ENCODE measurements at places on chromosomes 11 and 22. TPM values are rescaled to one million over a fixed set of nuclear protein-coding genes. Genes with fewer than 3 reads are reported as not detected.

GRCh38 chr22:27238935-27239510 lies 562.5 kb downstream of the MN1 start:
- peak; percentile 76 for DNase-seq

- DNase-seq = no peak
Measured at GRCh38 chr11:1205121-1205986, 17.5 kb upstream of the MUC5B start.

DNA sequence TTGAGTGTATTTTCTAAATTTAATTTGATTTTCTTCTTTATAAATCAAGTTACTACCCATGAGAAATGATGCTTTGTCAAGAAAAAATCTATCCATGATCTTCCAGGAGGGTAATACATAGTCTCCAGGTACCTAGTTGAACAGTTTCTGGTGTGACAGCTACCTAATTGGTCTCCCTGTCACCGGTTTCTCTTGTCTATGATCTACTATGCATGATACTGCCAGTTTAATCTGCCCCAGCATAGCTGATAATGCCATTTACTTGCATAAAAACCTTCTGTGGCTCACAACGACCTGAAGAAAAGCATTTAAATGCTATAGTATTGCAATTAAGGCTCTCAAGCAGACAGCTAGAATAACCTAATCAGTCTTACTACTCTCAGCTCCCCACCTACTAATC lies 349.5 kb downstream of the DLG2 start:
- no peak for DNase-seq

DNA sequence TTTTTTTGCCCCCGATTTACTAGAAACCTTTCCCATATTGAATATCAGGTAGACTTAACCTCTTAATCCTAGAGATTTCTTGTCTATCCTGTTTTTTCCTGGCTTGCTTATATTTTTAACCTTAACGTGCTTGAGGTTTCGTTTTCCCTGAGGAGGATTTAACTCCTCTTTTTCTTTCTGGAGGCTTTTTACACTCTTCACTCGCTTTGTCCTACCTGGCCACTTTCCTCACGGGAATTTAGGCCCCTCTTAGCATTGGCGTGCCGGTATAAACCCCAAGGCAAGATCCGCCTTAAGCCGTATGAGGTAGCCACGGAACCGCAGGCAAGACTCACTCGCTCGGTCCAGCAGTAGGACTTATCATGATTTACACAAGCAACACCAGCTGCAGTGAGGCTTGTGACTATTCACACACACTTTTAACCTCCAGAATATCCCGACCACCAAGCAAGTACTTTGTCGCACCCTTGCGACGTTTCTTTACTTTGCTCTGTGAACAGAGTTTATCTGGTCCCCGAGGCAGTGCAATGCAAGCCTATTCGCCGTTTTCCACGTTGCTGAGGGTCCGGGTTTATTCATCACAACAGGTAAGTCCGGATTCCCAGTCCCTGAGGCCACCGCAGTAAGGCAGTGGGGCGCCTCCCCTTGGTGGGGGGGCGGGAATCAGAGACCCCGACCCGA lies 20.6 kb upstream of the ALDH3B2 start:
- no peak for DNase-seq

- DNase-seq = peak; percentile 59
Measured at GRCh38 chr22:45208993-45209838, 31.5 kb downstream of the KIAA0930 start.

GRCh38 chr11:70089631-70090030 lies 11.5 kb downstream of the ANO1 start:
- no peak for DNase-seq

DNA sequence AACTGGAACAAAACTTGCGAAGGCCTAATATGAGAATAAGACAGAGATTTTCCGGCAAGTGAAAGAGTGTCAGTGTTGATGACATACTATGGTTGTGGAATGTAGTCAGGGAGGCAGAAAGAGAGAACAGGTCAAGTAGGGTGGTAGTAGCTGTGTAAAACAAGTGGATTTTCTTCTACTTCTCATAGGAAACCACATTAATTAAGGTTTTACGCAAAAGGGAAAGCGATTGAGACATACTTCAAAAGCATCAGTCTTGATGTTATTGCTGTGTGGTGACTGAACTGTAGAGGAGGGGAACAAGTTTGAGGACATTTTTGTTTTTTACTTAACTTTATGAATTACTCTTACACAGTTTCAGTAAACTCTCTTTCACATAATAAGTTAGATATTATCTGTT lies 186.0 kb upstream of the CNTN5 start:
- DNase-seq = no peak

DNA sequence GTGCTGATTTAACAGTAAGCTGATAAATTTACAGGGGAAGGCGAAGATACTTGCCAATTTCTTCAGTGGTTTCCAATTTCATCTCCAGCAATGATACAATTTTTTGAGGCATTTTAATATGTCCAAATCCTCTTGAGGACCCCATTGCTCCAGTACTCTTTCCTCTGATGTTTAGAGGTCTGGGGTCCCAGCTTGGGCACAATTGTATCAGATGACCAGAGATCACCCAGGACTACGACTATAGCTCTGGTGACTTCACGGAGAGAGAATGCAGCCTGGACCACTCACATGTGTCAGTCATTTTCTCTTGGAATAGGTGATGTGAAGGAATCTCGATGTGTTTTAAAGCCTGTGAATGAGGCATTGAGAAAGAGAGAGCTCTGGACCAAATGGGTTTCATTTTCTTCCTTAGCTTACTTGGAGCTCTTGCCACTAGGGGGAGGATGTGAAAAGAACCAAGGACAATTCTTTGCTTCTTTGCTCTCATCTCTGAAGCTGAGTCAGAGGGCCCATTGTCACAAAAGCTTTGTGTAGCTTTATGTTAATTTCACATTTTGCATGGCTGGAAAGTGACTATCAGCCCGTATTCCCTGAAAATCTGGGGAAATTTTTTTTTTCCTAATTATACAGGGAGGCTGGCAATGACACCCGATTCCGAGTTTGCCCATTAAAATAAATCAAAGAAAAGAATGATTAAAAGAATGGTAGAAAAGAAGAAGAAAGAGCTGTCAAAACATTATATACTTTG lies 6.7 kb upstream of the CCDC90B start:
- DNase-seq = peak; percentile 71

DNA sequence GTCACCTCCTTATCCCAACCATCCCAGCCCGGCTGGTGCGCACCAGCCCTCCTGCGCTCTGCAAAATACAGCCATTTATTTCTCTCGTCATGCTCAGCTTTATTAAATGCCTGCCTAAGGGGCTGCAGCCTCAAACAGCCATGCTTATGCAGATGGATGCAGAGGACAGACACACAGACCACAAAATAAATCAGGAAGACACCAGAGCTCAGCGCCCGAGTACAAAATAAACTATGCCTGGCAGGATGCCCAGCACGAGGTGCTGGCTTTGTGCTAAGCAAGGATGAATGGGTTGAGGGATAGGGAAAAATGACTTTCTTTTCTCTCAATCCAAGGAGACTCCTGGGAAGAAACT lies 70.5 kb downstream of the RPUSD4 start:
- no peak for DNase-seq

DNA sequence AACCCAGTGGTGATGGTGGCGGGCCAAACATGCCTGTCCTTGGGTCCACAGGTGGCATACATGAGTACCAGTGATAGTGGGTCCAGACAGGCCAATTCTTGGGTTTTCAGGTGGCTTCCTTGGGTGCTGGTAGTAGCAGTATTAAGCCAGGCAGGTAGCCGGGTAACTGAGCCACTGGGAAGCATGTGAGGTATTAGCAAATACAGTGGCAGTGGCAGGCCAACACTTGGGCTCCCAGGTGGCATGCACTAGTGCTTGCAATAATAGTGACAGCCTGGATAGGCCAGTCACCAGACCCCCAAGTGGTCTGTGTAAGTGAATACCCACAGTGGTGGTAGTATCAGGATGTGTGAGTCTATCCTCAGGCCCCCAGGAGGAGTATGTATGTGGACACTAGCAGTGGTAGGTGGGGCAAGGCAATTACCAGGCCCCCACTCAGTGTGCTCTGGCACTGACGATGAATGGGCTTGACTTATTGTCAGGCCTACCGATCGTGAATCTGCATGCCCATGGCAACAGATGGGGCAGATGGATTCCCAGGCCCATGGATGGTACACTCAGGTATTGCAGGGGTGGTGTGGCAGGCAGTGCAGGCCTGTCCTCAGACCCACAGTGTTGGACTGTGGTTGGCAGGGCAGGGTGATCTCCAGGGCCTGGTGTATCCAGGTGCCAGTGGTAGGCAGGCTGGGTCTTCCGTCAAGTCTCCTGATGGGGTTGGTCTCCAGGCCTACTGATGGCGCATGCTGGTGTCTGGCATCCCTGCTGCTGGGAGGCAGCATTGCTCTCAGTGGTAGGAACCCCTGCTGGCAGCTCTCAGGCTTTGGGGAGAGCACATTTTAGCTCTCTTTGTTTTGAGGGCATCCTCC lies 840.7 kb downstream of the FAM181B start:
- DNase-seq = no peak

GRCh38 chr11:128796270-128796669 lies 70.8 kb downstream of the KCNJ1 start:
- DNase-seq = no peak

GRCh38 chr22:47599753-47600152 lies 837.3 kb downstream of the TBC1D22A start:
- DNase-seq = no peak

DNA sequence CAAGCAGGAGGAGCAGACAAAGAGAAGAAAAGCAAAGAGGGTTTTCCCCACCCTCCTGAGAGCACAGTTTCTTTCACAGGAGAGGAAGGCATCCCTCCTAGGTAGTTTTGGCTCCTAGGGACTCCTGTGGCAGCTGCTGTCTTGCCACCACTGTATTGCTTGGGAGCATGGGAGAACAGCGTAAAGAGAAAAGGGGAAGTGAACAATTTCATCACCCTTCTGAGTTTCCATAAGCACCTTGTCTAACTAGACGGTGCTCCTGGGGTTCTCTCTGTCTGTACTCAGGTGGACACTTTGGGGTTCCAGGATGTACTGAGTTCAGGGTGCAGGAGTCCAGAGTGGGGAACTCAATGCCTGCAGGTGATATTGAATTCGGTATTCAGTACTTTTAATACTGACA lies 1430.5 kb downstream of the TBC1D22A start:
- DNase-seq = no peak

GRCh38 chr11:33909150-33909549 lies 17.3 kb upstream of the LMO2 start:
- no peak for DNase-seq

DNA sequence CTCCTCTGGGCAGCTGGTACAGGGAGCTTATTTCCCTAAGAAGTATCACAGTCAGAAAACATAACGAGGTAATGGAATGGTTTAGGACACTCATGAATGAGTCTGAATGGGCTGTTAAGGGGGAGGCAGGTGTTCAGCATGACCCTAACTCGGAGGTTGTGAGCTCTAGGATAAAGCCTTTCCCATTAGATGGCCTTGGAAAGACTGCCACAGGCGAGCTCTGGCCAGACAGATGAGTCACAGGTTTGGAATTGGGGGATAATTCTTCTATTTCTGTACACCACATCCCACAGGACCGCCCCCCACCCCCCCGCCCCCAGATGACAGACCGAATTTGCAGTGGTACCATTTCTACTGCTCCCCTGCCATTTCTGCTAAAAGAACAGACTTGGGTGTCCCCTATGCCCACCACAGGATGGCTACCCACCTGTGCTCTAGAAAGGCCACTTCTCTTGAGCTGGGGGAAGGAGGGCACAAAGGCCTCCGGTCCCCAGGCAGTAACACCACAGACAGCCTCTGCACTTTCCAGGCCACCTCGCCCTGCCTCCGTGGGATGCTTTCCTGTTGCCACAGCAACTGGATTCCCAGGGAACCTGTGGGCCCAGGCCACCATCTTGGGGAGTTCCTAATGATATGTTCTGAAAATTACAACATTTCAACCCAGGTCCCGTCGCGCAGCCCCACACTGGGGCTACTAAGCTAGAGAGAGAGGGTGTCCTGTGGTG lies 76.7 kb downstream of the TRIM29 start:
- no peak for DNase-seq

- DNase-seq = no peak
Measured at GRCh38 chr11:45704635-45705034, 39.2 kb upstream of the CHST1 start.

DNA sequence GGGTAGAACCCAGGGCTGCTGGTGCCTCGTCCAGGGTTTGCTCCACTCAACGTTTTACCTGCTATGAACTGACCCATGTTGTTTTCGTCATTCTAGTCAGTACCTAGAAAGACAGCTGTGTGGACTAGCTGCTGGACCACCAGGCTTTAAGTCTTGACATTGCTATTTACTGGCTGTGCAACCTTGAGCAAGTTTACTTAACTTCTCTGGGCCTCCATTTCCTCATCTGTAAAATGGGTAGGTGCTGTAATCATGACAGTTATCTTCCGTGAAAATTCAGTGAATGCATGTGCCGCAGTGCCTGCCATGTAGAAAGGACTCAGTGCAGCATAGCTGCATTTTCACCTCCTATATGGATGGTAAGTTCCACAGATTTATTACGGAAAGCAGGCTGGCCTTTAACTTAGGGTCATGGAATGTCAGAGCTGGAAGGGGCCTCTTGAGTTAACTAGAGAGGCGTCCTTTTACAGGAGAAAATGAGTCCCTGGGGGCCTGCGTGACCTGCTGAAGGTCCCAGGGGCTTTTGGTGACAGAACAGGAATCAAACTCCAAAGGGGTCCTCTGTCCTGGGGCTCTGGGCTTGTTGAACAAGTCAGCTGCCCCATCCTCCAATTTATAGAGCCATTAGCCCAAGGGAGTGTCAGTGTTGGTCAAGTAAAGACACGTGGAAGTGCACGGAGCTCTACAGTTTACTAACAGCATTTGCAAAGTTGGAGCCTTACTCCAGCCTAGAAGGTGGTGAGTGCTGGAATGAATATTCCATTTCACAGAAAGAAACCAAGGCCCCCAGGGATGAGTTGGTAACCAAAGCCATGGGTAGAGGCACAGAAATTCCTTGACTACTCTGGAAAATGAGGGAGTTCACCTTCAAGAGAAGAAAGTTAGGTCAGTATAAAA lies 12.0 kb upstream of the MALAT1 start:
- DNase-seq = no peak

- DNase-seq = no peak
Measured at GRCh38 chr11:22976146-22976545, 115.9 kb upstream of the CCDC179 start.

- no peak for DNase-seq
Measured at GRCh38 chr11:92765965-92766371, 203.5 kb upstream of the MTNR1B start.

GRCh38 chr11:59923813-59924212 lies 14.4 kb upstream of the OOSP1 start:
- no peak for DNase-seq

DNA sequence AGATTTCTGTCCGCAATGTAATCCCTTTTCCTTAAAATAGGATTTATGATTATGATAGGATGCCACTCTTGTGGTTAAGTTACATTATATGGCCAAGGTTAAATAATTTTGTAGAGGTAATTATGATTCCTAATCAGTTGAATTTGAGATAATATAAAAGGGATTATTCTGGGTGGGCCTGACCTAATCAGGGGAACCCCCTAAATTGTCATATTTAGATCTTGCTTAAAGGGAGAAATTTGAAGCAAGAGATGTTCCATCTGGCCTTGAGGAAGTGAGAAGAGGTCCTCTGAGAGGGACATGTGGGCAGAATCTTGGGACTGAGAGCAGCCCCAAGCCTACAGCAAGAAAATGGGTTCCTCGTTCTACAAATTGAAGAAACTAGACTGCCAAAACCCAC lies 1550.1 kb upstream of the TENM4 start:
- no peak for DNase-seq

The ACTN3 gene
- polyA plus RNA-seq = 111 TPM

The NCR3LG1 gene
- polyA plus RNA-seq = 2.0 TPM

The METTL15 gene
- 17.4 TPM for polyA plus RNA-seq

The C2CD2L gene
- polyA plus RNA-seq = 14.8 TPM

The SAC3D1 gene
- 23.6 TPM for polyA plus RNA-seq

The CCDC87 gene
- polyA plus RNA-seq = 4.8 TPM

The SYCE3 gene
- polyA plus RNA-seq = not detected

The CD6 gene
- polyA plus RNA-seq = not detected

The OR8D4 gene
- not detected for polyA plus RNA-seq

The NEFH gene
- polyA plus RNA-seq = 2.0 TPM

The OR4A16 gene
- not detected for polyA plus RNA-seq

The SLC6A5 gene
- not detected for polyA plus RNA-seq

Data from cardiac muscle cell (in vitro differentiated cells and primary cell).